ENCODE measurements at places on chromosomes 5 and 9.

- no peak for DNase-seq
These were observed 26.7 kb downstream of the APBA1 start for GRCh38 chr9:69645488-69645887.

DNA sequence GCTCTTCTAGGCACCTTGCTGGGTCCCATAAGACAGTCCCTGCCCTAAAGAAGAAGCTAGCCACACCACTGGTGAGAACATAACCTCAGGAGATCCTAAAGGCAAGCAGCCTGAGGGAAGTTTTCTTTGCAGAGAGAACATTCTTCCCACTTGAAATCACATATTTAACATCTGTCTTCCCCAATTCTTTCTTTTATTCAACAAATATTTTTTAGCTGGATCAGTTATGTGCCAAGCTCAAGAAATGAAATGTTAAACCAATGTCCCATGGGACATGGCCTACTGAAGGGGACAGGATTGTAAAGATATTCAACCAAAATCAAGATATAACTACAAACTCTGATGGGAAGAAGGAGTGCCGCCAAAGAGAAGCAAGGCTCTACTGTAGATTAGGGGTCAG lies 36.5 kb downstream of the FOXI1 start:
- DNase-seq = no peak

GRCh38 chr5:87421307-87421706 lies 8.6 kb upstream of the CCNH start:
- no peak for DNase-seq

DNA sequence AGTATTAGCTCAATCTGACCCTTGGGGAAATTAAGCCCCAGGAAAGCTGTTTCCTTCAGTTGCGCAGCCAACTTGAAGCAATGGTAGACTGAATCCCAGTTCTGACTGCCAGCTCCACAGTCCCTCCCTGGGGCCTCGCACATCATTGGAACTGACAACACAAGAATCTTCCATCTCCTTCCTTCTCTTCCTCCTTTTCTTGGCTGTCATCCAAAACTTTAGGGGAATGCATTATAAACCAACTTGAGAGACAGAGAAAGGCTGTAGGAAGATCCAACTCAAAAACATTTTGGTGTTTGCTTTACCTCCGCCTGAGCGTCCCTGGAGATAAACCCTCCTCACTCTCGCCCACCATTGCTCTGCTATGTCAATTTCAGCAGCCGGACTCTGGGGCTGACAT lies 16.6 kb downstream of the KCNIP1 start:
- DNase-seq = no peak

DNA sequence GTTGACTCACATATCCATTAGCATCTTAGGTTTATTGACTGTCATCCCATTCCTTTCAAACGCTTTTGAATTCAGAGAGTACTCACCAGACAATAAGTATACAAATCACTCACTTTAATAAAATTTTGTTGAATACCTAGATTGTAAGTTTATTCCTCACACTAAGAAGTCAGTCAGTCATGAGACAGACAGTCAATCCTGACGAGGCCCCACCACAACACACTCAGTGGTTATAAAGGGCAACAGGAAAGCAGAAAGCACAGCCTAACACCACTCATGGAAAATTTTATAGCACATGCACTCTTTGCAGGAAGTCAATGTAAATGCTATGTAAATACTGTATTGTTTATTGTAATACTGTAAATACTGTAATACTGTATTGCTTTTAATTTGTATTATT lies 176.3 kb upstream of the PTGER4 start:
- no peak for DNase-seq

DNA sequence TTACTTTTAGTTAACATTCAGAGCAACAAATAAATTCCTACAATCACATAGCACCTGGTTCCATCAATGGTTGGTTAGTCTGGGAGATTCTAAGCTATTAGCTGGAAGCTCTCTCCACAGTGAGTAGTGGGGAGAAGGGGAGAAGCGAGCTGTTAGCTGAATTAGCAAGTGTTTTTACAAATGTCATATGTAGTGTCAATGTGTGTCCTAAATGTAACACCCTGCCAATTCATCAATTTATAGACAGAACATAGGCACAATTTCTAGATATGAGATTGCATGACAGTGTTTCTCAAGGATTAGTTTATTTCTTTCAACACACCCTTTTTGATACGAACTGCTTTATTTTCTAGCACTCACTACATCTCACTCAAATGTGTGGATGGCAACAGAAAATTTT lies 349.0 kb downstream of the PDE4D start:
- no peak for DNase-seq

- no peak for DNase-seq
These were observed 947.9 kb downstream of the DTWD2 start for GRCh38 chr5:118040496-118040895.

DNA sequence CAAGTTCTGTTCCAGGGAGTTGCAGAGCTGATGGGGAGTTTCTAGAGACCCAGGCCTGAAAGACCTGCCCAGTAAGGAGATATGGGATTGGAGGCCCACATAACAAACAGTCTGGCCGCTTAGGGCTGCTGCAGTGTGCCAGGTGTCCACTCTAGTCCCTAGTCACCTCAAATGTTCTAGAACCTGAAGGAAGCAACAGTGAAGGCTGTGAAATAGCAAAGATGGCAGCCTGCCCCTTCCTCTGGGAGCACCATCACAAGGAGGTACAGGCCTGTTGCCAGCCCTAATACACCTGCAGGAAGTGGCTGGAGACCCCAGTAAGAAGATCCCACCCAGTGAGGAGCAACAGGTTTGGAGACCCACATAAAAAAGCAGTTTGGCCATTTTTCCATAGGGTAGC lies 783.8 kb upstream of the EDIL3 start:
- DNase-seq = no peak

DNA sequence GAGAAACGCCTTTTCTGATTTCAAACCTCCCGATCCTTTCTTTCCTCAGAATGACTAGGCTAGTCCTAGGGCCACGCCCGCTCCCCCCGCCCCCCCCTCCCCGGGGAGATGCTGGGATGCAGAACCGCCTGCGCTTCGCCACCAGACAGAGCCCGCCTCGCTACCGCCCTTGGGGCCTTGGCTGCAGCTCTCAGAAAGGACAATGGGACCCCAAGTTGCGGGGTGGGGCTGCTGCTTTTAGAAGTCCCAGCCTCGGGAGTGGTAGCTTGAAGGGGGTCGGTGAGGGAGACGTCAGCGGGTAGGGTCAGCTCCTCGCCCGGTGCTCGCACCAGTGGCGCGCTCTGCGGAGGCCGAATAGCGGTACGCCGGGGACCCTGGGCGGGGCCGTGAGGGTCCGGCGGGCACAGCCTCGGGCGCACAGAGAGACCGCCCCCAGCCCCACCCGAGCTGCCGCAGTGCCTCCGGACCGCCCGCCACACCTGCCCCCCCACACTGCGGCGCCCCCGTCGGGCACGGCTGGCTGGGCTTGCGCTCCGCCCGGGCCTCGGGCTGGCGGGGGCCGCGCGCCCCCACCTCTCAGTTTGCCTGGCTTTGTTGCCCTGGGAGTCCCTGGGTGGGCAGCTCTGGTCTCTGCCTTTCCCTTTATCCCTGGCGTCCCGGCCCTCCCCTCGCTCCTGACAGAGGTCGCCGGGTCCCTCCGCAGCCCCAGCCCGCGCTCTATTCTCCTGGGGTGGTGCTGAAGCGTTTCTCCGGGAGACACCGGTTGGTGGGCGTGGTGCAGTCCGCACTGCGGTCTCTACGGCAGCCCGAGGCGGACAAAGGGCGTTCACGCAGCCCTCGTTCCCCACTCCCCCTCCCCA lies 1.2 kb downstream of the MAP1B start:
- DNase-seq = peak; percentile 77

- DNase-seq = no peak
These were observed 275.2 kb upstream of the PCSK5 start for GRCh38 chr9:75615284-75615683.

DNA sequence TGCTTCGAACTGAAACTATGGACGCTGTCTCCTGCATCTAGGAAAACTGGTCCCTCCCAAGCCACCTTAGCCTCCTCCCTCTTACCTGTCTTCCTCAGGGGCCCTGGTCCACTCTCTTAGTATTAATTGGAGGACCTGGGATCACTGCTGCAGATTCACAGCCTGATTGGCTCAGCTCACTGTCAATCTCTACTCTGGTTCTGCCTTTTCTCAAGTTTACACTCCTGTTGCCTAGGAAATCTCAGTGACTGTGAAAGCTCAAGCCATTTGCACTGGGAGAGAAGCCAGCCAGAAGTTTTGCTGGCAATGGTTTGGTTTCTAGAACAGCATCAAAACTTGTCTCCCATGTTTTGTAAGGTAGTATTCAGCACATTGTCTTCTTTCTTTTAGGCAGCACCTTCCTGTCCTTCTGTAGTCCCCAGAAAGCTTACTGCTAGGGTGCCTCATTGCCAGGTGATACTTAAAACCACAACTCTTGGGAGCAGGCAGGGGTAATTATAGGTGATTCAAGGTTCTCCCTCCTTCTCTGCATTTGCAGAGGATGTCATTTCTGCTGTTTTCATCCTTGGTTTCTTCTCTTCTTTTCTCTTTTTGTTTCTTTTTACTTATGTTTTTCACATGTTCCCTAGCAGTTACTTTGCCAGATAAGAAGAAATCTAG lies at the start of gene CAPSL:
TSS of gene CAPSL (minus strand) at position 55 of the 660 bp plus-strand sequence. CDS start 17,502 bp downstream, outside the sequence.
- DNase-seq = peak; percentile 61

- no peak for DNase-seq
These were observed 167.4 kb upstream of the KIF2A start for GRCh38 chr5:62138607-62139006.

- DNase-seq = no peak
These were observed 71.4 kb downstream of the SERINC5 start for GRCh38 chr5:80184235-80185023.

DNA sequence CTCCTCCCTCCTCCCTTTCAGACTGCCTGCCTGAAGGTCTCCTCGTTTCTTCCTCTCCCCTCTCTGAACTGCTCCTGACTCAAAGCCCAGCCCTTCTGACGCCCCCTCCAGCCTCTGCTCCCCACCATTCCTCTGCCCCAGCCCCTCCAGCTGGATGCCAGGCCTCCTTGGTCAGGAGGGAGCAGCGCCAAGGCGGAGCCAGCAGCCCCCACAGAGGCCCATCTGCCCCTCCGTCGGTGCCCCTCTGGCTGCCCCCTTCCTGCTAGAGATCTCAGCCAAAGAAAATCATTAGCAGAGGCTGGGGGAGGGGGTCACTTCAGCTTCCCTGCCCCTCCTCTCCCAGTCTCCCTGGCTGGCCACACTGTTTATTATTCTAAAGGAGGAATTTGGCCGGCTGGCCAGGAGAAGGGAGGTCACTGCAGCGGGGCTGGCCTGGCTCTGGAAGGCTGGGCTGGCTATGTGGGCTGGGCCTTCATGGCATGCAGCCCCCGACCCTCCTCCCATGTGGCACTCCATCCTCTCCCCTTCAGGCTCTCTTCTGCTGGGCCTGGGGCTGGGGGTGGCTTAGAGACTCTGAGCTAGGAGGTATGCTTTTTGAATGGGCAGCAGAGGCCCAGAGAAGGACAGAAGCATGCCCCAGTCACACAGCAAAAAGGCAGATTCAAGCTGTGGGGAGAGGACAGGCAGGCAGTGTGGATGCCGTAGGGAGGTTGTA lies 16.9 kb downstream of the PDGFRB start:
- DNase-seq = peak; percentile 97

GRCh38 chr9:136175616-136176197 lies 29.2 kb downstream of the LHX3 start:
- no peak for DNase-seq

DNA sequence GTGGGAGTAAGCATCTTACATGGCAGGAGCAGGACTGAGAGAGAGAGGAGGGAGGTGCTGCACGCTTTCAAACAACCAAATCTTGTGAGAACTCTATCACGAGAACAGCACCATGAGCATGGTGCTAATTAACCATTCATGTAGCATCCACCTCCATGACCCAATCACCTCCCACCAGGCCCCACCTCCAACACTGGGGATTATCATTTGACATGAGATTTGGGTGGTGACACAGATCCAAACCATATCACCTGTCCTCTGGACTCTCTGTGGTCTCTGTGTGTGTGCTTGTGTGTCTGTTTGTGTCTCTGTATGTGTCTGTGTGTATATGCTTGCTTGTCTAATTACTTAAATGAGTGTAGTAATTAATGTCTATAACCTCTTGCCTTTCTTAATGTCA lies 31.1 kb downstream of the SEC61B start:
- DNase-seq = no peak

- DNase-seq = peak; percentile 57
These were observed 78.5 kb upstream of the LRRTM2 start for GRCh38 chr5:138953387-138954256.

- DNase-seq = no peak
These were observed 13.6 kb downstream of the PLEKHG4B start for GRCh38 chr5:105504-106070.

GRCh38 chr5:139207297-139208000 lies 9.3 kb upstream of the SIL1 start:
- no peak for DNase-seq

- DNase-seq = peak; percentile 68
These were observed 680 bp downstream of the GOLPH3 start for GRCh38 chr5:32173267-32174010.

- no peak for DNase-seq
These were observed 113.4 kb downstream of the FRMD3 start for GRCh38 chr9:83424831-83425230.

GRCh38 chr9:33466565-33467495 lies 6.9 kb downstream of the NOL6 start:
- peak; percentile 29 for DNase-seq

- DNase-seq = no peak
These were observed 9.7 kb downstream of the FAXDC2 start for GRCh38 chr5:154840435-154841272.

DNA sequence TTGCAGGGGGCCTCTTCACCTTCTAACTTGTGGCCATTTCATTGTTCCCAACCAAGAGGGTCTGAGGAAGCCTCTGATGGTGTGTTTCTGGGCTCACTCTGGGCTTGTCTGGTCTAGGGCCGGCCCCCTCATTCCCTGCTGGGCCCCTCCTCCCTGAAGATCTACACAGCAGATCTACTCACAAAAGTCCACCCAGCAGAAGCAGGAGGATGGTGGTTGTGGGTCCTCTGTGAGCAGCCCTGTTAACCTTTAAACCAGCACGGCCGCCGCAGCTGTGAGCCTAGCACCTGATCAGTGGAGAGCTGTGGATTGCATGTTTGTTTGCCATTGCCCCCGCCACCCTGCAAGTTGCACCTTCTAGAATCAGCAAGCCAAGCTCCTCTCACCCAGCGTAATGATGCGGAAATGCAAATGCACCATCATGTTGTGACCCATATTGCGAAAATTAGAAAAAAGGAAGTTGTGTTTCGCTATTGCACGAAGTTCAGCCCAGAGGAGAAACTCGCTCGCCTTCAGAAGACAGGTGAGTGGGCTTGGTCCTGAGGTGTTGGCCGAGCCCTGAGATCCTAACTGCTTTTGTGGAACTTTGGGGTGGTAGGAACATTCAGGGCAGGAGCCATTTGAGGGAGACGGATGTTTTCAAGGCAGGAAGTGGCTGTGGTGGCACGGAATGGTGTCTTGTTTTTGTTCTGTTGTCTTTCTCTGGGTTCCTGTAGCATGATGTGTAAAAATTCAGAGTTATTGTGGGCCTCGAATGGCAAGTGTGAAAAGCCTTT lies 16.7 kb downstream of the FGD3 start:
- DNase-seq = no peak

- DNase-seq = no peak
These were observed 577.2 kb upstream of the ZNF608 start for GRCh38 chr5:125323613-125324012.

- no peak for DNase-seq
These were observed 33.7 kb downstream of the OSTF1 start for GRCh38 chr9:75121914-75122558.

Data from astrocyte of the spinal cord (primary cell).